Stimulated activated CD4-positive, alpha-beta T cell treated with anti-CD3 and anti-CD28 coated beads, Interleukin-1b, Interleukin-23, amount 100 ng/mL, for 24 hours (primary cell): ENCODE measurements at places on chromosomes 5 and 9.

GRCh38 chr5:155019601-155020226 is 6.2 kb downstream of the KIF4B start:
- no peak for DNase-seq

DNA sequence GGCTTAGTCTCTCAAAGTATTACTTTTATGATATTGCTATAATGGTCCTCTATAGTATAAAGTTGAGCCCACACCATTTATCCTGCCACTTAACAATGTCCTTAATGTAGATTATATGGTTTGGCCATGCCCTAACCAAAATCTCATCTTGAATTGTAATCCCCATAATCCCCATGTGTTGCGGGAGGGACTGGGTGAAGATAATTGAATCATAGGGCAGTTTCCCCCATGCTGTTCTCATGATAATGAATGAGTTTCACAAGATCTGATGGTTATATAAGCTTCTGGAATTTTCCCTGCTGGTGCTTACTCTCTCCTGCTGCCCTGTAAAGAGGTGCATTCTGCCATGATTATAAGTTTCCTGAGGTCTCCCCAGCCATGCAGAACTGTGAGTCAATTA is 498.8 kb downstream of the RAB3C start:
- no peak for DNase-seq

- DNase-seq = no peak
These were observed 135.8 kb upstream of the GRHPR start for GRCh38 chr9:37286530-37287175.

DNA sequence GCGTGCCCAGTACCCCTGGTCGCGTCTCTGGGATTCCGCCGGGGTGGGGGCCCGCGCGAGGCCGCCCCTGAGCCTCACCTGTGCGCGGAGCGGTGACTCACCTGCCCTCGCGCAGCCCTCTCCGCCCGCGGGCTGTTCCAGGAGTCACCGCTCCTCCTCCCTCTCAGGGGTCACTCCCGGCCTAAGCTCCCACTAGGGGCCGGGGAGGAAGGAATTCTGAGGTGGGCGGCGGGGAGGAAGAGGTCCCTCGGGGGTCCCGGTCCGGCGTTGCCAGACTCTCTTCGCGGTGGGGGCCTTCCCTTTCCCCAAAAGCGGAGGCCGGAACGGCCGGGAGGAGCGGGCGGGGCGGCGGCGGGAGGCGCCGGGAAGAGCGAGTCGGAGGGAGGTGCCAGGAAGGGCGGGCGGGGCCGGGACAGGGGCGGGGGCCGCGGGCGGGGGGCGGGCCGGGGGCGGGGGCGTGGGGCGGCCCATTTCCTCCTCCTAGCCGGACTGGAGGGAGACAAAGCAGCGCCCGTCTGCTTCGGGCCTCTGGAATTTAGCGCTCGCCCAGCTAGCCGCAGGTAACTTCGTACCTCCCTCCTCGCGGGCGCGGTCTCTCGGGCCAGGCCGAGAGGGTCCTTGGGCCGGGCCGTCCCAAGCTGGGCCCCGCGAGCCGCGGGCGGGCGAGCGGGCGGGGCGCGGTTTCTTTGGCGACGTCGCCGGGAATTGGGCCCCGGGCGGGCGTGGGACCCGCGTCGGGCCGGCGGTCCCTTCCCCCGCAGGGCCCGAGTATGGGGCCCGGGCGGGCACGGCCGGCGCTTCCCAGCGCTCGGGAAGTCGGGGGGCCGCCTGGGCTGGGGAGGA is at the start of gene CTNNA1:
CTNNA1 (plus strand) TSS at position 475 of the 843 bp plus-strand sequence. CDS start 28,500 bp downstream, outside the sequence.
- DNase-seq = peak; percentile 20

GRCh38 chr9:81146241-81146640 is 543.1 kb downstream of the TLE1 start:
- DNase-seq = no peak

DNA sequence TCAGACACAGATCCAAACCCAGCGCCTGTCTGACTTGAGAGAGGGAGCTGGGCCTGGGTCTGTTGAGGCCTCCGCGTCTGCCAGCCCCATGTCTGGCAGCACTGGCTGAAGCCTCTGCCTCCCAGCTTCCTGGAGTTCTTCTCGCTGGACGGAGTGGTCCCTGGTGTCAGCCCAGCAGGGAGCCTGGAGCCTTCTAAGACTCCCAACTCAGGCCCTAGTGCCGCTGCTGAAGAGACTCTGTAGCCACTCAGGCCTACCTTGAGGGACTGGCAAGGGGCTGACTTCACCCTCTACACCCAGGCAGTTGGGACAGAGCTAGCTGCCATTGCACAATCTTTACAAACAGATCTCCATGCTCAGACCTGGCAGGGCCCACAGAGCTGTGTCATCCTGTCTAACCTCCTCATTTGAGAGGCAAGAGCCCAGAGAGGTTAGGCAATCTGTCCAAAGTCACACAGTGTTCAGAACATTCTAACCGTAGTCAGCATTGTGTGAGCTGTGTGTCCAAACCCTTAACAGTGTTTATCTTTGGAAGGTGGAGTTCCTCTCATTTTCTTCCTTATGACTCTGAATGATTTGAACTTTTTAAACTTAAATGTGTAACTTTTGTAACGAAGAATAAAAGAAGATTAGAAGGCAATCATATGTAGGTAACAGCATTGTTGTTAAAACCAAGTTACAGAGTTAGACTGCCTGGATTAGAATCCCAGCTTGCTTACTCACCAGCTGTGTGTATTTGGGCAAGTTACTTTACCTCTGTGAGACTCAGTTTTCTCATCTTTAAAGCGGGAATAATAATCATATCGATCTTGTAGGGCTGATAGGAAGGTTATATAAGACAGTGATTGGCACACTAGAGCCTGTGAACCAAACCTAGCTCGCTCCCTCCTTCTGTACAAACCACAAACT is 4.6 kb upstream of the DUSP1 start:
- DNase-seq = no peak

DNA sequence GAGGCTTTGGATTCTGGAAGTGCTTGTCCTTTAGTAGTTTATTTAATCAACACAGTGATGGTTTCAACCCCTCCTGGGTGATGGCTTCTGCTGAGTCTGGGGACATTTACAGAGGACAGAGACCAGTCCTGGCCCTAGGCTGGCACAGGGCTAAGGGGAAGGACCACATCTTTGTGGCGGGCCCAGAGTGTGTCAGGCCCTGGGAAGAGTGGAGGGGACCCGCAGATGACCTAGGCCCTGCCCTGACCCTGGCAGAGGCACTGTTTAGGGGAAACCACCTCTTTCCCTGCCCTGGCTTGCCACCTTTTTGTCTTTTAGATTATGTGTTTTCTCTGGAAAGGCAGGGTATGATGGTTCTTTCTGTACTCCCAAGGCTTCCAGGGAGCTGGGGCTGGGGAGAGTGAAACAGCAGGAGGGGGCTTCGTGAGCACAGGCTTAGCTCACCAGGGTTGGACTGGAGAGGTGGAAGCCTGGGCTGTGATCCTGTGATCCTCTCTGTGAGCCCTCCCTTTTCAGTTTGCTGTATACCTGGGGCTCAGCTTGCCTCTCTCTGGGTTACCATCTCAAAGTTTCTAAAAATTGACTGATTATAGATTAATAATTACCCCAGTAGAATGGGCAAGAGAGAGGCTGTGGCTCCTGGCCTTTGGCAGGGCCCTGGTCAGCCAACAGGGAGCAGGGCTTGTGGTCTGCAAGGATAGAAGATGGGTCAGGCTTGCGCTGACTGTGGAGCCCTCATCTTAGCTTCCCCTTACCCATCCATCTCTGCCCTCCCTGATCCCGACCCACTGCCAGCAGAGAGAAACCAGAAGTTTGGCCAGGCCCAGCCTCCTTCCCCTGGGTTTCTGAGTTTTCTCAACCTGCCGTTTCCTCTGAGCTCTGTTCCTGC is 1.7 kb upstream of the SYNPO start:
- no peak for DNase-seq

DNA sequence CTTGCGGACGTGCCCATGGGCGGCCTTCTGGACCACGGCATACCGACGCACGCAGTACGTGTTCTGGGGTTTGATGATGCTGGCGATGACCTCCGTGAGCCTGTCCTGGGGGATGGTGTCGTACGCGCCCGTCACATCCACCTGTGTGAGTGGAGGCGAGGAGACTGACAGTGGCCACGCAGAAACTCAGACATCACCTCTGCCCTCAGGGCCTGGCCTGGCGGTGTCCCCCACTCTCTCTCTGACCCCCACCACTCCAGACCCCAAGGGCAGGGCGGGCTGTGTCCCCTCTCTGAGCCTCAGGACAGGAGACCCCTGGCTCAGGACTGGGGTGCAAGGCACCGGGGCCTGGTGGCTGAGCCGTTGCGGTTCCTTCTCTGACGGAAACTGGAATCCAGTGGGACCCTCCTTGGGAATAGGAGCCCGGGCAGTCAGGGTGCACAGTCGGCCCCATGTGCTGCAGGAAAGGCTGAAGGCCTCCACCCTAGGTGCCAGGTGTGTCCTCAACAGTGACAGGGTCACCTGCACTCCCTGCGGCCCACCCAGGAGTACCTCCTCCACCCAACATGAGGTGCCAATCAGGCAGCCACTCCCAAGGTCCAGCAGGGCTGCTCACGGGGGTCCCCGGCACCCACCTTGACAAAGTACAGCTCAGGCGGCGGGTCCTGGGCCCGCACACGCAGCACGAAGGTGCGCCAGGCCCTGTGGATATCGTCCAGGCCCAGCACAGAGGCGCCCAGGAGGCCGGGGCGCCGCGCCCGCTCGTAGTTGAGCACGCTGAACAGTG is 16.0 kb downstream of the TERT start:
- DNase-seq = no peak

GRCh38 chr9:136533775-136534157 is 12.1 kb downstream of the NOTCH1 start:
- DNase-seq = peak; percentile 70

- no peak for DNase-seq
These were observed 72.0 kb upstream of the SLC44A1 start for GRCh38 chr9:105172436-105172835.

- DNase-seq = no peak
These were observed 3.4 kb upstream of the EBF1 start for GRCh38 chr5:159103086-159103485.

GRCh38 chr5:15574806-15575325 is 74.9 kb downstream of the FBXL7 start:
- no peak for DNase-seq

GRCh38 chr9:107620801-107621200 is 131.2 kb upstream of the KLF4 start:
- DNase-seq = no peak

DNA sequence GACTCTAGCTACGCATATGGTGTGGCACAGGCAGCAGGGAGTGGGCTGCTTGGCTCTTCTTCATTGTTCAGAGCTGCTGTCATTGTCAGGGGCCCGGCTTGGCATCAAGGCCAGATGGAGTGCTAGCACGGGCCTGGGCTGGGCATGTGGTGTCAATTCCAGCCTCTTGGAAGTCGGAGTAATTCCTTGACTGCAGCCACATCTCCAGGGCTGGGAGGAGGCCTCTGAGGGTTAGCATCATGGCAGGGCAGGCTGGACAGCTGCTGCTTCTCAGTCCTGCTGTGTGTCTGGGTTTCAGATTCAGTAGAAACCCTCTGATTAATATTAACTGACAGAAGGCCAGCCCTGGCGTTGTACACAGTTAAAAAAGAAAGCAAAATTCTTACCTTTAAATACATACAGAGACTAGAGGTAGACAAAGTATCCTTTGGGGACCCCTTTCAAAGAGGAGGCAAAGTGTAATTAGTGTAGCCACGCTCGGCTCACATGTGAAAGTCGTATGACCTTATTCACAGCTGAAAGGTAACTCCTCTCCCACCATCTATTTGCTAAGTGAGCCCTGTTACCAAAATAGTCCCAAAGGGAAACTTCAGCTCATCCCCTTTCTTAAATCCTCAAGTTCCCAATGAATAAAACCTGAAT is 126.4 kb downstream of the DOCK2 start:
- no peak for DNase-seq

DNA sequence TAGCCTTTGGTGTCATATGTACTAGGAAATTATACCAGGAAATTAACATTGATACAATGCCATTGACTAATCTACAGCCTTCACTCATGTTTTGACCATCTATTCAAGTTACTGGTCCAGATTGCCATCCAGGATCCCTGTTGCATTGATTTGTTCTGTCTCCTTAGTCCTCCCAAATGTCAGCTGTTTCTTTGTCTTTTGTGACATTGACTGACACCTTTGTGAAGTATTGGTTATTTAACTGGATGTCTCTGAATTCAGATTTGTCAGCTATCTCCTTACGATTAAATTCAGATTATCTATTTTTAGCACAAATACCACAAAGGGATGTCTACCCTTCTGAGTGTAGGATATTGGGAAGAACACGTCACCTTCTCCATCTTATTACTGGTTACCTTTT is 73.7 kb upstream of the CTNND2 start:
- DNase-seq = no peak

DNA sequence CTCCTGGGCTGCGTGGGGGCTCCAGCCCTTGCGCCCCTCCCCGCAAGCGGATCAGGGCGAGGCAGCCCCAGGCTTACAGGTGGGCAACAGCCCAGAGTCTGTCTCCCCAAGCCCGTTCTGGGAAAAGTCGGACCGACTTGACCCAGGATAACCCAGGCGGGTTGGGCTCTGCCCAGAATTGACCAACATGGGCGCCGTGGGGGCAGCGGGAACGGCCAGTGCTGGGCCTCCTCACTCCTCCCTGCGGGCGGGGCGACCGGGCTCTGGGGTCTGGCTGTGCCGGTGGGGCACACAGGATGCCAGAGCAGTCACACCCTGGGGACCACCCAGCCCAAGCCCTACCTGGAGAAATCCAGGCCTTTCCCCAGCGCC is 15.3 kb upstream of the SYNPO start:
- DNase-seq = no peak

GRCh38 chr5:126354012-126354857 is 69.0 kb upstream of the GRAMD2B start:
- DNase-seq = no peak

- no peak for DNase-seq
These were observed 42.1 kb upstream of the C9orf57 start for GRCh38 chr9:72102520-72102919.

GRCh38 chr9:110942522-110942921 is 95.7 kb downstream of the LPAR1 start:
- DNase-seq = no peak

DNA sequence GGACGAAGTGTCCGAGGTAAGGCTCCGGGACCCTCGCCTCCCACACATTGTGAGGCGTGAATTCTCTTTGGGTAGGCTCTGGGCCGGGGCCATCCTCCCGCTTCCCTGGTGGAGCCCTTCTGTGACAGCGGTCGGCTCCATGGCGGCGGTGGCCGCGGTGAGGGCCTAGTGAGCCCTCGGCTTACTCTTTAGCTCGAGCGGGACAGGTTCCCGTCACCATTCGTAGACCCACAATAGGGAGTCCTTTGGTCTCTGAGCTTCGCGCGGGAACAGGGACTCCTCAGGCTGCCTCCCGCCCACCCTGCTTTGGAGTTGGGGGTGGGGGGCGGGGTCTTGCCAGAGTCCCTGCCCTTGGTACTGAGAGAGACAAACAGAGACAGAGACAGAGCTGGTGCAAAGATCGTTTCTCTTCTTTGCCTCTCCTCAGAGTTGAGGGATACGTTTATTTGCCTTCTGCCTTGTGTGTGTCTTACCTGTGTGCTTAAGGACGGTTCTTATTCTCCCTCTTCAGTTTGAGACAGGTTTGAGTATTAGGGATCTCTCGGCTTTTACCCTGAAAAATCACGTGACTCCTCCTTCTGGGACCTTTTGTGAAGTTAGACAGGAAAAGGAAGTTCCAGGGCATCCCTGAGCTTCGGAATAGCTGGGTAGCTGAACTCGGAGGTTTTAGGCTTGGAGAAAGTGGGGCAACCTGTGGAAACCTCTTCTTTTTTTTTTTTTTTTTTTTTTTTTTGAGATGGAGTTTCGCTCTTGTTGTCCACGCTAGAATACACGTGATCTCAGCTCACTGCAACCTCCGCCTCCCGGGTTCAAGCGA is 833 bp downstream of the ANKHD1 start:
- DNase-seq = peak; percentile 13
